Daoy (cell line): ENCODE measurements at places on chromosomes 16 and 17.

DNA sequence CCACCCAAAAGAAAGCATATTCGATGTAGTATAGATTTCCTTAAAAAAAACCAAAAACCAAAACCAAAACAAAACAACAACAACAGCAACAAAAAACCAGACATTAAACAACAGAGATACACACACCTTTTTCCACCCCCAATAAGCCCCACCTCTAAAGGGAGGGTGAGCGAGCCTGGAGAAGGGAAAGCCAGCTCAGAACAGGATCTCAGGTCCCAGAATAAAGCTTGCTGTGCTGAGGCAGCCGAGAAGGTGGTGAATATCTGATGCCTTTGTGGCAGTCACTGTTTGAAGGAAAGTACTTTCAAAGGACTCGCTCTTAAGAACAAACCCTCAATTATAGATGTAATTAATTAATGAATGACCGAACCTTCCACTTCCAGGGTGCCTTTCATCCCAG lies 470 bp downstream of the KRT23 start:
- DNase-seq = no peak

DNA sequence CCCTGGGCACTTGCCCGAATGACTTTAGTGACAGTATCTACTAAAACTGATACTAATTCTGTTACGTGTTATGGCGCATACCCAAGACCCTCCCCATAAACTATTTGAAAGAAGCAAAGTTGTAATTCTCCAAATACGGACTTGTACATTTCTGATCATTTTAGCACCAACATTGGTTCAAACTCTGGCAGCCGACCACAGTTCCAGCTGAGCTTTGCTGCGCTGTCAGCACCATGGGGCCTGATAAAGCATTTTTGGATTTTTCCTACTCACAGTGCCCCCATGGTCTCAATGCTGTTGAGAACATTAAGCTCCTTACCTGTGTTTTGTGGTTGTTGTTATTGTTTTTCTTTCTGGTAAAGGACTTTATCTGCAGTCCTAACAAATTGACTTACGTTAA lies 460.7 kb downstream of the MAF start:
- DNase-seq = no peak

DNA sequence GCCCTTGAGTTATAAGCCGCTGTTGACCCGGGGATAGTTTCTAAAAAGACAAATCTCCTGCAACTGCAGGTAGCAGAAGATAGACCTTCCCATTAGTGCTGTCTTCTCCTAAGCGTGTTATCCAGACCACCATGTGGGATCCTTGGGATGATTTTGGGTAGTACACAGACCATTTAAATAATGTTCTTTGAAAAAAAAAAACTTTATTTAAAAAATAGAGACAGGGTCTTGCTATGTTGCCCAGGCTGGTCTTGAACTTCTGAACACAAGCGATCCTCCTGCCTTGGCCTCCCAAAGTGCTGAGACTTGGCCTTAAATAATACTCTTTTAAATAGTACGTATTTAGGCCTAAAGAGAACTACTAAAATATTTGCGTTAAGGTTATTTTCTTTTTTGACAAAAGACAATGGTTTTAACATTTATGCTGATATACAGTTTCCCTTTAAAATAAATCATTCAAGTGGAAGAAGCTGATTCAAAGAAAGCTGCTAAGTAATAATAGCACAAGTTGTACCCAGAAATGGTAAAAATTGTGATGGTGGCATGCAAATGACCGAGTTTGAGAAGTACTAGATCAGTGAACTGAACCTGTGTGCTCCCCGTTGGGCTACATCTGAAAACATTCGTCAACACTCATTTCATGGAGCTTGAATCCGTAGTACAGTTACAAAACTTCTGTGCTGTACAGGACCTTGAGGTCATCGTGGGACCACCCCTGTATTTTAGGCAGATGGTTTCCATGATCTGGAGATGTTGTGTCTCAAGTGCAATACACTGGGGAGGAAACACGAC lies 24.0 kb downstream of the SMARCE1 start:
- DNase-seq = no peak

- DNase-seq = no peak
Measured at GRCh38 chr17:81491181-81491581, 21.4 kb downstream of the ACTG1 start.

- DNase-seq = no peak
Measured at GRCh38 chr17:40607641-40608040, 40.0 kb downstream of the SMARCE1 start.

DNA sequence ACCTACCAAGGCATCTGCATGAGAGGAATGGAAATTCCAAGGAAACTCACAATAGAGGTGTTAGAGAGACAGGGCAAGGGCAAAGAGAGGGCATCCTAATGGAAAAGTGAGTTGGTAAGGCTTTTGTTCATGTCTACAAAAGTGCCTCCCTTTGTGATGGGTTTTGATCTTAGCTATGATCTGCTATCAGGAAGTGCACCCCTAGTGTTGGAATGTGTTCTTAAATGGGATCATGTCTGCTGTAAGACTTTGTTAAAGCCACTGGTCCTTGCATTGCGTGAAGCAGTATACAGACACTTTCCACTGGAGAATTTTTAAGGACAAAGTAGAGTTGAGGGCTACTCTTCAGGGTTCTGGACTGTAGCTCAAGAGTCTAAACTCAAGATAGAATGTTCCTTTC lies 92.0 kb downstream of the MAP2K6 start:
- DNase-seq = no peak

DNA sequence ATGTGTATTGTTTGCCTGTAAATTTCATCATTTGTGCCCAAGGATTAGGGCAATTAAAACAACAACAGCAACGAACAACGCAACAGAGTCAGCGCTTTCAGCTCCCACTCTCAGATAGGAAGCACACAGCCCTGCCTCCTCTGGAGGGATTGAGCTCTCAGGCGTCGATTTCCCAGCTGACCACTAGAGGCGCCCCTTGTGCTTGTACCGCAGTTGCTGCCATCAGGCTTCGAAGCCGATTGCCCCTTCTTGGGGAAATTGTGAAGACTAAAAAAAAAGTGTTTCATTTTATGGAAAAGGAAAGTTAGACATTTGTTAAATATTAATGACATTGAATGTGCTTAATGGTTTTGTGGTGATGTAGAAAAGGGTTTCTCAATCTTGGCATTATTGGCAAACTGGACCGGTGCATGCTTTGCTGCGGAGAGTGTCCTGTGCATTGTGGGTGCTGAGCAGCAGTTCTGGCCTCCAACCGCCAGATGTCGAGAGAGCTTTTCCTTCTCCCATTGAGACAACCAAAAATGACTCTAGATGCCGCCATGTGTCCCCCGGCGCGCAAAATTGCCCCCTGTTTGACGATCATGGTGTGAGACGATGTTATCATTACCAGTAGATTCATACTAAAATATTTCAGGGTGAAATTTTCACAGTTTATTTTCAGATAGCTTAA lies 650.4 kb upstream of the RBFOX1 start:
- peak; percentile 34 for DNase-seq

DNA sequence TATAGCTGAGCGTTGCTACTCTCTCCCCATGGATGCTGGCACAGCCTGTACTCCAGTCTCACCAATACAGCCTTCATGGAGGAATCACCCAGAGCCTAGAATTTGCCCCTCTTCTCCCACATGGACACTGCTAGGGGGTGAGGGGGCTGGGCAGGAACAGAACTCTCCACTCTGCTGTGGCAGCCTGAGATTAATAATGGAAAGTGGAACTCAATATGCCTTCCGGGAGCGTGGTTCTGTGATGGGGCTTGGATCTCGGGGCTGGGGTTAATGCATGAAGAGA lies 1.2 kb downstream of the SLC9A5 start:
- DNase-seq = no peak

- peak; percentile 70 for DNase-seq
Measured at GRCh38 chr17:46771561-46772474, 46.7 kb downstream of the WNT3 start.

DNA sequence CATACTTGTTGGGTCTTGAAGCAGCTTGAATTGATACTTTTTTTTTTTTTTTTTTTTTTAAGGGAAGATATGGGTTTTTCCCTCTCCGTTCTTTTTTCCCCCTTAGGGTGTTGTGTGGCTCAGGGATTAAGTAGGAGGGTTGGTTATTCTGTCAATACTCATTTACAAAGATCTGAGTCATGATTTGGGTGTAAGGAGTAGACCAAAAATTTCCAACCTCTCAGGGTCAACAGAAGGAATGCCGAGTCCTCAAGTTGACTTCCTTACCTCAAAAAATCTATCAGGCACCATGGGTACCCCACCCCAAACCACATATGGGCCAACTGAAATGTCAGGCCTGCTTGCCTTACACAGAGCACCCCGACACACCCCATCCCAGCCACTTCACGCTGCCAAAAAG lies 230.5 kb downstream of the CCDC182 start:
- DNase-seq = no peak

GRCh38 chr17:81330884-81331245 lies 35.8 kb upstream of the SLC38A10 start:
- no peak for DNase-seq

DNA sequence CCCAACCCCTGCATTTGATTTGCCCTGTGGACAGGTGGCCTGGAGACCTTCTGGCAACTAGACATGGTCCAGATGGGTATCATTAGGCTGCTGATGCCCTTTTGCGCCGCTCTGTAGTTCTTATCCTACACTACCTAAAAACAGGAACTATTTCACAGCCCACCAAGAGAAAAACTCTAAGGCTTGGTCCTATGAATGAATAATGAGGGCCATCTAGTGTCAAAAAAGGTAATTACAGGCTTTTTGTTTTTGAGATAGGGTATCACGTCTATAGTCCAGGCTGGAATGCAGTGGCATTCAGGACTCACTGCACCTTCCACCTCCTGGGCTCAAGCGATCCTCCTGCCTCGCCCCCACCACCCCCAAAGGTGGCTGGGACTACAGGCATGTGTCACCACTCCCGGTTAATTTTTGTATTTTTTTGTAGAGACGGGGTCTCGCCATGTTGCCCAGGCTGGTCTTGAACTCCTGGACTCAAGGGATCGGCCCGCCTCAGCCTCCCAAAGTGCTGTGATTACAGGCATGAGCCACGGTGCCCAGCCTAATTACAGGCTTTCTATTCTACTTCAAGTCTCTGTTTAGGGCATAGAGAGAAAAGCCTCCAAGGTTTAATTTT lies 20.9 kb downstream of the COIL start:
- DNase-seq = peak; percentile 20

GRCh38 chr16:52283584-52284375 lies 263.2 kb downstream of the TOX3 start:
- DNase-seq = no peak

DNA sequence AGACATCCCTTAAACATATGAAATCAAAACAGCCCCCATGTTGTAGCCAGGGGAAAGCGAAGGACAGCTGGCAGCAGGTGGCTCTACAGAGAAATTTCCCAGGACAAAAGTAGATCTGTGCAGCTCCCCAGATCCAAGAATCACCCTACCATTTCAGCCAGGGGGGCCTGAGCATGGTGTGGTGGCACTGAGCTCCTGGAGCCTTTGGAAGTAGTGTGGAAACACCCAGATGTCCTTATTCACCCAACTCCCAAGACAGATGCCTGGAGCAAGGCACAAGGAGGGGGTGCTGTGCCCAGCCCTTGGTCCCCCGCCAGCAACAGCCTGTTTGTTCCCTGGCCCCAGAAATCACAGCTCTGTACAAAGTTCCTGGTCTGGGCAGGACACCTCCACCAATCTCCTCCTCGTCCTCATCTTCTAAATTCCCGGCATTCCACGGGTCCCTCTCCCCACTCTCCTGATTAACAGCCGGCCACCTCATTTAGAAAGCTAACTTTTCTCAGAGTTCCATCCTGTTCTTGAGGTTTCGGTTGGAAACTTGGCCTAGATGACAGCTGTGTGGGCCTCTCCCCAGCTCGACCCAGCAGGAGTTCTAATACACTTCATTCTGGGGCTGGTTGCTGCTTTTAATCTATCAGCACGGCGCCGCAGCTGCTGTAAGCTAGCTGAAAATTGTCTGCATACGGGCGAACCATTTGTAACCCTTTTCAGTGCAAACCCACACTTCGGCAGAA lies 191.1 kb downstream of the C16orf78 start:
- DNase-seq = no peak

DNA sequence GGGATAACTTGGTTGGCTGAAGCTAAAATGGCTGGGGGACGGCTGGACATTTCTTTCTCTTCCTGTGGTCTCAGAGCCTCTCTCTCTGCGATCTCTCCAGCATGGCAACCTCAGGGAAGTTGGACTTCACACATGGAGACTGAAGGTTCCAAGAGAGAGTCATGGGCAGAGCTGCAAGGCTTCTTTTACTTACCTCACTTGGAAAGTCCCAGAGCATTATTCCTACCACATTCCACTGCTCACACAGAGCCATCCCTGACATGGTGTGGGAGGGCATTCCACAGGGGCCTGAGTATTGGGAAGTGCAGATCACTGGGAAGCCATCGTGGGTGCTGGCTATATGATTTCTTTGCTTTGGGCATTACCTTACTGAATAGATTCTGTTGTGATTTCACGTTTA lies 9.8 kb upstream of the SLC6A2 start:
- no peak for DNase-seq

DNA sequence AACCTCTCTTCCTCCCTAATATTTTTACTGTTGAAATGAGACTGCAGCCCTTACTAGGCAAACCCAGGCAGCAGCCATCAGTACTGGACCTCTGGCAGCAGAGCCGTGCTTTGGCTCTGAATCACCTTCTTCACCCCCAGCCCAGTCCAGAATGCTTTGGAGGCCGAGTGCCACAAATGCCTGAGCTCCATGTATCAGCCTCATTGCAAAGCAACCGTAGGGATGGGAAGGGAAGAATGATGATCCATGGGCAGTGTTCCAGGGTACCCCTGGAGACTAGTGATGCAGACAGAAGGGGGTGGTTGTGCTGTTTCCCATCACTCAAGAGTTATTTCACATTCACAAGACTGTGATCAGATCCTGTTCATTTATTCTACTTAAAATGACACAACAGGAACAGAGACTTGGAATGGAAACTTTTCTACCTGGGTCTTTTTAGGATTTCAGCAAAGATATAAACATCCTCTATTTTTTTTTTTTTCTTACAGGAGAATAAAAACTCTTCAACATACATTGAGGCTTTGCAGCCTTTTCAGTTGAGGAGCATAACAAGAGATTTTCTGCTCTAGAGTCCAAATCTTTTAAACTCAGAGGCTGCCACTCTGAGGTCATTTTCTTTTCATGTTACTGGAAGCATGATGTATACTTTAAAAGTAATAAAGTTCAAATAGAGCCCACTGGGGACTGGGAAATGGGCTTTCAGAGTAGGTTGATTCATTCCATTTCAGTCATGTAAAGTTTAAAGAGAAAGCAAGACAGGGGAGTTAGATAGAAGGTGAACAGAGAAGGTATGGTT lies 138.3 kb downstream of the KCNJ2 start:
- peak; percentile 9 for DNase-seq

GRCh38 chr16:63467513-63467912 lies 1431.3 kb upstream of the CDH8 start:
- DNase-seq = no peak

DNA sequence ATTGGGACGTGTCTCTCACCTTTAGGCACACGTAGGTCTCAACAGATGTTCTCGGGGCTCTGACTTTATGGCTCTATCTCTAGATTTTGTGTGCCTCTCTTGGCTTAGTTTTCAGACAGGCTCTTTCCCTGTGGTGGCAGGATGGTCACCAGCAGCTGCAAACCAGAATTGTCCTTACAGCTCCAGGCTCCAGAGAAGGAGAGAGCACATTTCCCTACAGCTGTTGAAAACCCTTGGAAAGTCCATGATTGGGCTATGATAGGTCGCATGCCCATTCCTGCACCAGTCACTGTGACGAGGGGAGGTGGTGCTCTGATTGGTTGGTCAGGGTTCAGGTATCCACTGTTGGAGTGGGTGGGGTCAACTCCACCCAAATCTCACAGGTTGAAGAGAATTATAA lies 41.5 kb downstream of the SHISA9 start:
- no peak for DNase-seq

- peak; percentile 99 for DNase-seq
Measured at GRCh38 chr17:75693500-75694481, 26.7 kb downstream of the SAP30BP start.
